Activated T-cell treated with anti-CD3 and anti-CD28 coated beads for 48 hours (primary cell): ENCODE measurements at places on chromosomes 5 and 9.

DNA sequence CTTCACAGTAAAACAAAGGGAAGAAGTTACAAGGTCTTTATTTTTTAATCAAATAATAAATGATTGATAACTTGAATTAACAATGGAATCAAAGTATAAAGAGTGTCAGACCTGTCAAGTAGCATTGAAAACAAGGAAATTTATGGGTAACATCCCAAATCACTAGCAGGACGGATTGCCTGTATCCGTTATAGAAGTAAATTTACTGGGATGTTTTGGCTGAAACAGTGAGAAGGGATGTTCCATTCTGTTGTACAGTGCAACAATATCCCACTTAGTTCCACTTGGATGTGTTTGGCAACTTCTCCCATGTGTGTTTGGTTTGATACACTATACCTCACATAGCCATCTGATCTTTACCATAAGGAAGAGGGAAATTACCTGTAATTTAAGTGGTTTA lies 421.0 kb upstream of the CHD1 start:
- DNase-seq, result no peak

DNA sequence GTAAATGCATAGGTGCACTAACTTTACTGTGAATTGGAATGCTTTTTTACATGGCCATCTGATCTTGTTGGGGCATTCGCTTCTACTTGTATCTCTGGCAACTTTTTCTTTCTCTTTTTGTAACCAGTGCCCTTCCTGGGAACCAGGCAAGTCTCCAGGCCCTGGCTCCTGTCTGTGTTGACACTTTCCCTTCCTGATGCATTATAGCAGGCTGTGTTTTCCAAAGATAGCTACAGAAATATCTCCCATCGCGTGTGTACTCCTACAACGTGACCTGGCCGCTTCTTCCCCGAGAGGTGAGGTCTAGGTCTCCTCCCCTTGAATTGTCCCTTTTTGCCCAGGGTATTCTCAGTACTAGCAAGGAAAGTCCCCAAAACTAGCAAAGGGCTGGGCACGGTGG lies 81.1 kb upstream of the SPIN1 start:
- DNase-seq, result no peak

GRCh38 chr5:82408033-82408432 lies 129.9 kb upstream of the RPS23 start:
- no peak for DNase-seq

GRCh38 chr9:135494791-135495559 lies 5.5 kb upstream of the MRPS2 start:
- no peak for DNase-seq

GRCh38 chr9:133127340-133127981 lies 6.4 kb upstream of the RALGDS start:
- DNase-seq, result no peak

DNA sequence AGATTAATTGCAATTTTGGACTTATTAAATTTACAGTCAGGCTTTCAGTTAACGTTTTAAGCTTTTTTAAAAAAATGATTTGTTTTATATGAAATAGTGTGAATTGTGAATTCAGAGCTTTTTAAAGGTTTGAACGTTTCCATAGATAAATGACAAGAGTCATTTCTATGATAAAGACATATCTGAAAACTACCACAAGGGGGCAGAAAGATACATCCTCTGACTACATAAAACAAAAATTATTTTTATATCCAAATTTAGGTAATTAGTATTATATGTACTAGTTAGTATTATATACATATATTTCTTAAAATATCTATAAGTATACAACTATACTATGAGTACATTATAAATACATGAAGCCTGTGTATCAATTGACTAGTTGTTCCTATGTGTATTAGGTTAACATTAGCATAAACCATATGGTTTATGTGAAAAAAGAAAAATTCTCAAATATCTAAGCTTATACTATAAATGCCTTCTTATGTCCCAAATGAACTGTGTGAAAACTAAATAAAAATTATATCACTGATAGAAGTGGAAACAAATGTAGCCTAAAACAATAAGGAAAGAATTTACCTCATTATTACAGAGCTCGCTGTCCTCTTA lies 155.2 kb downstream of the MEF2C start:
- DNase-seq, result no peak
